ENCODE measurements at places on chromosomes 3 and 15.

- no peak for DNase-seq
Observed at GRCh38 chr3:129291236-129291886, 12.7 kb downstream of the HMCES start.

DNA sequence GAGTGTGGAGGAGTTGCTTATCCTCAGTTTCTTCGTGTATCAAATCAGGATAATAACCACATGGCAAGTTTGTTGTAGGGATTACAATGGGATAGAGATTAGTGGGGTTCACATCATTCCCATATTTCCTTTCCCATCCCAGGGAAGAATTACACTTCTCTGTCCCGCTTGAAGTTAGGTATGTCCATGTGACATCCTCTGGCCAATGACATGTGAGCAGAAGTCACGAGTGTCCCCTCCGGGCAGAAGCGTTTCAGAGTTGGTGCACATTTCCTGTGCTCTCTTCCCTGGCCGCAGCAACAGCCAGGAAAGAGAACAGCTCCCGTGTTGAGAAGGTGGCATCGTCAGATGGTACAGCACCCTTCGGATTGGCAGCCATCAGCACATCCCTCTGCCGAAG, 36.7 kb upstream of the HES1 start:
- DNase-seq: no peak

DNA sequence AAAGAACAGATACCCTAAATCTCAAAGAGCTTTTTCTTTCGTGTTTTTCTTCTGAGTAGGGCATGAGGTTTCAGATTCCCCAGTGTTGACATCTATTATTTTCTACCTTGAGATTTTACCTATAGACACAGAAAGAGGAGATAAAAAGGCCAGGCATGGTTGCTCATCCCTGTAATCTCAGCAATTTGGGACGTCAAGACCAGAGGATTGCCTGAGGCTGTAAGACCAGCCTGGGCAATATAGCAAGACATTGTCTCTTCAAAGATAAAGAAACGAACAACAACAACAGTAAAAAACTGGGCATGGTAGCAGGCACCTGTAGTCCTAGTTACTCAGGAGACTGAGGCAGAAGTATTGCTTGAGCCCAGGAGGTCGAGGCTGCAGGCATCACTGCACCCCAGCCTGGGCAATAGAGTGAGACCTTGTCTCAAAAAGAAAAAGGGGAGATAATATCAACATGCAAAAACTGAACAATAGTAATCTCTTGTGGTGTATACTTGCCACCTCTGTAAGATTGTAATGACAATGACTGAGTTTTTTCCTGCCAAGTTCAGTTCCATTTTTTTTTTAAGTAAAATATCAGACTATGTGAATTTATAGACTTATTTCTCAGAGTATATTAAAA, 71.3 kb downstream of the MBNL1 start:
- no peak for DNase-seq

DNA sequence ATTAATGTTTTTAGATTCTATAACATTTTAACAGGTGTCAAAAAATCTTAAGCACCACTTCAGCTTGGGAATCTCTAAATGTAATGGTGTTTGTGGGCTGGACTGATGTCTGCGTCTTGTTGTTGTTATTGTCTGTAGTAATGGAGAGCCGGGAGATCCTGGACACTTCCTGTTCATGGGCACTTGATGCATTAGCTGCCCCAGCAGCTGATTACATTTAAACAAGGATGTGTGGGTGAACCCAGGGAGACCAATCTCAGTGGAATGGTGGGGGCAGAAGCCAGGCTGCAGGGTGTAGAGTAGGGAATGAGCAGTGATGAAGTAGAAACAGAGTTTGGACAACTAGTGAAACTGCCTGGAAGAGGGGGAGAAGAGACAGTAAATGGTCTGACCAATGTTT, 7.8 kb downstream of the CCR5AS start:
- DNase-seq: no peak

DNA sequence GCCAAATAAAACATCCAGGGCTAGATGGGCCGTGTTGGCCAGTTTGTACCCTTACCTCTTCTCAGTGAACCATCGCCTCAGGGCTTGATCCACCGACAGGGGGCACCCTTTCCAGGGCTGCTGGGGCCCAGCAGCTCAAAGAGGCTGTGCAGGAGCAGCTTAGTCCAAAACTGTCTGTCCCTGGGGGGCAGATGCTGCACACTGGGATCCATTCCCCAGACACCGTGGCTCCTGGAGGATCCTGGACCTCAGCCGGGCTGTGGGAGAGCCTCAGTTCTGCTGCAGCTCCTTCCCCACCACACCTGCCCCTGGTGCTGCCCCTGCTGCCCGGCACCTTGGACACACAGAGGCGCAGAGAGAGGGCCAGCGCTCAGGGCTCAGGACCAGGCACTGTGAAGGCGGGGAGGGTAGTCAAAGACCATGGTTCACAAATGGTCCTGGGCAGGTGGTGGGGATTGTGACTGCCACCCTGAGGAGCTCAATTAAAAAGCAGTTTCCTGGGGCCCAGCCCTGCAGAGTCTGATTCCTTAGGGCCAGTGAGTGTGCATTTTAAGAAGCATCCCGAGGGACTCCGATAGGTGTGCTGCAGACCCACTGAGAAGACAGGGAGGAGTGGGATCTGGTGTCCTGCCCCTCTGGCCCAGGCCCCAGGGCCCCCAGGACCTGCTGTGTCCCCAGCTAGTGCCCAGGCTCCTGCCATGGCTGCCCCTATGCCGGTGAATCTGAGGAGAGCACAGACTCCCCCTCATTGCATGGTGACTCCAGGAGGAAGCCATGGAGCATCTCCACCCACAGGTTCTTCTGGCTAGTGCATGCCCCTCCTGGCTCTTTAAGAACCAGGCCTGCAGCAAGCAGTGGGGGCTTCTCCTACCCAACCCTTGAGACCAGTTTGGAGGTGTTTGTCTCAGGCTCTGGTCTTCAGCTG, 86.5 kb upstream of the PRR20G start:
- no peak for DNase-seq

DNA sequence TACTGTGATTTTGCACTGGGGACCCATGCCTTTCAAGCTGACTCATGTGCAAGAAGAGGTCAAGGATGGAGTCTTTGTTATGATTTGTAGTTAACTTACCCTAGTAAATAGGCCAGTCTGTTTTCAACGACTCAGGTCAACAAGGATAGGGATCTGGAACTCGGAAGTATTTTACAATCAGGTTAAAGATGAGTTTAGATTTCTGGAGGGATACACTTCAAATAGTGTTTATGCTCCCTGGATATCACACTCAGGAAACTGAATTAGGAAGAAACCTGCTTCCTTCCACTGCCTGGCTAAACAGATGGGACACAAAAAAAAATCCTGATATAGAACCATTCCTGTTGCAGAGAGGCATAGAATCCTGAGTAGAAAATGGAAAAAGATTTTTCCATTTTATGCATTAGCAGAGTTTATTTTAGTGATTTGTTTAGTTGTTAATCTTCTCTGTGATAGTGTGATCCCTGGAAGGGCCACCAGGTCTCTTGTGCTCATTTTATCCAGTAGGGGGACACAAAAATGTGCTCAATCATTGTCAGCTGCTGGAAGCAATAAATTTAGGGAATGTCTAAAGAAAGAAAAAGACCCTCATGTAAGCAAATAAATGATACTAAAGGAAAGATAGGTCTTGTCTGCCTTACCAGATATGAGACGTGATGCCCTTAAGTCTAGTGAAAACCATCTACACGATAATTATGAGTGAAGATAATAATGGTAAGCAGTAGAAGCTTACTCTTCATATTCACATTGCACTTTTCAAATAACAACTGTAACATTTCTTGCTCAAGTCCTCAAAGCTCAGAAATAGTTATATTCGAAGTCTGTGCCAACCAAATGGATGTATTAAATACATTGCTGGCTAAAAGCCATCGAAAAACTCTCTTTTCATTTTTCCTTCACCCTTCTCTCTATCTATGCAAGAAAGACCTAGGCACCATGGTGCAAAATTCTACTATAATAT, 452.1 kb upstream of the KCNMB2 start:
- no peak for DNase-seq

DNA sequence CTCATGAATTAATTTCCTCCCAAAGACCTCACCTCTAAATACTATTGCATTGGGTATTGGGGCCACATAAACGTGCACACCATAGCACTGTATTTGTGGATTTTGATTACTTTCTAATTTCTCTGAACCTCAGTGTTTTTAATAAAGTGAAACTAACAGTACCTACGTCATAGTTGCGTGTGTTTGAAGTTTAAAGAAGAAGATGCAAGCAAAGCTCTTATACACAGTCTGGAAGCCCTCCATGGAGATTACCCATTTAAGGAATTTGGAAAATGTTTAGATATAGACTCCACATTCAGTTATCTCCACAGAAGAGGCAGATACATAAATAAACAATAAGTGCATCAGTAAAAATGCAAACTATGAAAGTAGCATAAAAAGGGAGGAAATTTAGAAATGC, 581.1 kb upstream of the GBE1 start:
- DNase-seq: no peak

GRCh38 chr15:64697911-64698369, 77.4 kb downstream of the RBPMS2 start:
- no peak for DNase-seq

DNA sequence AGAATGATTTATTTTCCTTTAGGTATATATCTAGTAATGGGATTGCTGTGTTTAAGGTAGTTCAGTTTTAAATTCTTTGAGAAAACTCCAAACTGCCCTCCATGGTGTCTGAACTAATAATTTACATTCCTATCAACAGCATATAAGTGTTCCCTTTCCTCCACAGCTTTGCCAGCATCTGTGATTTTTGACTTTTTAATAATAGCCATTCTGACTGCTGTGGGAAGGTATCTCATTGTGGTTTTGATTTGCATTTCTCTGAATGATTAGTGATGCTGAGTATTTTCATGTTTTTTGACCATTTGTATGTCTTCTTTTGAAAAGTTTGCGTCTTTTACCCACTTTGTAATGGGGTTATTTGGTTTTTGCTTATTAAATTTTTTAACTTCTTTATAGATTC, 571.6 kb upstream of the CCDC54 start:
- DNase-seq: no peak

DNA sequence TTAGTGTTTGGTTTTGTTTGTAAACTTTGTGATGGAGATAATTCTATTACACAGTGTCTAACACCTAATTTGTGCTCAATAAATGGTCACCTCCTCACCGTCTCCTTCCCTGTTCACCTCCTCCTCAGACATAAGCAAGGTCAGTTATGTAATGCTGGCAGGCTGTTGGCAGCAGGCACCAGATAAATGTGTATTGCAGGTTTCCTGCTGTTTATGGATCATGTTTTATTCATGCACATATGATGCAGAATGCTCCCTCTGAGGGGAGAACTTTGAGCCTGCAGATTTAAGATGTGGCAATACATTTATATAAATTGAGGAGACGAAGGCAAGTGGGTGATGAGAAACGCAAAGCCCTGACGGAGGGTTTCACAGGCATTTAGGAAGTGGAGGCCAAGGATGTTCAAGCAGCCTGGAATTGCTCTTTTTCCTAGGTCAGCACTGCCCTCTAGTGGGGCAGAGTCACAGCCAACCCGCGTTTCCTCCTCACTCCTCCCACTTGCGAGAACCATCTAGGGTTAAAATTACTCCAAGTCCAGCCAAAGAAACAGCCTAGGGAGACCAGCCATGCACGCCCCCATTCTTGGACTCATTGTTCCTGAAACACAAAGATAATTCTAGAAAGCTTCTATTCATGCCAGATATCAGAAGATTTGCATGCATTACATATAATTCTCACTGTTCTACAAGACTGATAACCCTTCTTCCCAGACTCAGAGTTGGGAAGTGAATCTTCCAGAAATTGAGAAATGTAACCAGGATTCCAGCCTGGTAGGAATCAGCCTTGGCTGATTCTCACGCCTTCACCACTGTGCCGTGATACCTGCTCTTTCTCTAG, 228.7 kb downstream of the SLCO3A1 start:
- peak; percentile 47 for DNase-seq

DNA sequence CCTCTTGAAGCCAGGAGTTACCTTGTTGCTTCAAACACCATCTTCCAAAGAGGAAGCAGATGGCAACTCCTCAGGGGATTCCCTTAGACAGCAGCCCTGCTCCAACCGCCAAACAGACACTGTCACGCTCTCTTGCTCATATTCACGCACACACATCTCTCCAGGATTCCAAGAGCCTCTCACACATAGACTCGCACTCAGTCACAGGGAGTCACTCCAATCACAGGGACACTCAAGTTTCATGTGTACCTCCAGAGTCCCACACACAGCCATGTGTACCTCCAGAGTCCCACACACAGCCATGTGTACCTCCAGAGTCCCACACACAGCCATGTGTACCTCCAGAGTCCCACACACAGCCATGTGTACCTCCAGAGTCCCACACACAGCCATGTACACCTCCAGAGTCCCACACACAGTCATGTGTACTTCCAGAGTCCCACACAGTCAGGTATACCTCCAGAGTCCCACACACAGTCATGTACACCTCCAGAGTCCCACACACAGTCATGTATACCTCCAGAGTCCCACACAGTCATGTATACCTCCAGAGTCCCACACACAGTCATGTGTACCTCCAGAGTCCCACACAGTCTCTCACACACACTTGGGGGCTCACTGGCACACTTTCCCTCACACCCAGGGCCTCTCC, 6.1 kb downstream of the VWA5B2 start:
- no peak for DNase-seq

DNA sequence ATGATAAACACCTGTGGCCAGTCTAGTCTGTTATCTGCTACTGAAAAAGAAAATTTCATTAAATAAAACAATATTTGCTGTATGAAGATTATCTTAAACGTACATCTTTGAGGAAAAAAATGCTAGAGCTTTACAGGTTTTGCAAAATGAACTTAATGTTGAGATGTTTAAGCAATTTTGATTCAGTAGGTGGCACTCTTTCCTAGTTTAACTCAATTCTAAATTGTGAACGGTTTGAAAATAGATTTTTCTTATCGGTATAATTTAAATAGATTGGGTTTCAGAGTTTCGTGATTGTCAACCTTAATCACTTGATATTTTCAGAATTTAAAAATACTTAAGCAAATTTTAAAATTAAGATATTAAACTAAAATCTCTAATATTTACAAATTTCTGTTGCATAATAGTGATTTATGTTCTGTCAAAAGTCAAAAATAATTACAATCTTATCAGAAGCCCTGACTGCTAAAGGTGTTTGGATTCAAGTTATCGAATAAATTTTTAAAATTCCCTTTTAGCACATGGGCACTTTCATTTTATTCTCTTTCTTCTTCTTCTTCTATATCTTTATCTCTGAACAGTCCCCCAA, 7.0 kb upstream of the RNF111 start:
- DNase-seq: no peak

GRCh38 chr3:133973249-133973980, 56.3 kb downstream of the SLCO2A1 start:
- no peak for DNase-seq
